ENCODE measurements at places on chromosomes 7 and 10.

GRCh38 chr10:15420858-15421257 lies 49.8 kb upstream of the FAM171A1 start:
- DNase-seq: no peak

- no peak for DNase-seq
Observed at GRCh38 chr10:43712821-43713584, 64.3 kb upstream of the ZNF32 start.

DNA sequence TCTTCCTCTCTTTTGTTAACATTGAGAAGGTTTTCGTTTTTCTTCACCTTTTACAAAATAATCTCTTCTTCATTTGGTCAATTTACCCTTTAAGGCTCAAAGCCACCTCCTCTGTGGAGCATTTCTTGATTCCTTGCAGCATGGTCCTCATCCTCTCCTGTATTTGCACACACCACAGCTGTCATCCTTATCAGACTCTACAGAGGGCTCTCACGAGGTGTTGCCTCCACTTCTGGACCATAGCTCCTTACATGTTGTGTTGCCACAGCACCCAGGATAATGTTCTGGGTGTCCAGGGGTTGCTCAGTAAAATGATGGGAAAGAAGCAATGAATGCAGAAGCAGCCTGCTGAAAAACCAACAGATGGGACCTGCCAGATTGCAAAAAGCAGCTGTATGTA lies 192.8 kb downstream of the SH2D4B start:
- DNase-seq: no peak

DNA sequence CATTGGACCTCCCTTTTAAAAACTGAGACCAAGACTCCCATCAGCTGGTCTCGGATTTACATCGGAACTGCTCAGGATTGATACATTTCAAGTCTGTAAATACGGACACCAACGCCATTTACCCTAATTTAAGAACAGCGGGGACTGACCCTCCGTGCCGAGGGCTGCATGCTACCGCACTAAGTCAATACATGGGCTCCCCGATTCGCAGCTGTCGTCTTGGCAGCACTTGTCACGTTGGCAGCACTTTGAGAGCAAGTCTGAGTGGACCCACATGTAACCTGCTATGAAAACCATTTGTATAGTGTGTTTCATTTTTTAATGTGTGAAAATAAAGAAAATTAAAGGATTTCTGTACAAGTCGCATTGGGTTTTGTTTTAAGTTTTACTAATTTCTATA lies 83.4 kb downstream of the EZH2 start:
- DNase-seq: no peak

GRCh38 chr10:122669842-122670241 lies 29.8 kb downstream of the C10orf120 start:
- no peak for DNase-seq

- peak; percentile 42 for DNase-seq
Observed at GRCh38 chr10:103127241-103127640, 65.8 kb downstream of the NT5C2 start.

Measured in fibroblast of skin of right biceps (primary cell).